ENCODE measurements at places on chromosomes 3 and 15. TPM values are rescaled to one million over a fixed set of nuclear protein-coding genes. Genes with fewer than 3 reads are reported as not detected.

Gene BCHE
- total RNA-seq, result 2.5 TPM

Gene ISL2
- total RNA-seq, result 0.95 TPM

DNA sequence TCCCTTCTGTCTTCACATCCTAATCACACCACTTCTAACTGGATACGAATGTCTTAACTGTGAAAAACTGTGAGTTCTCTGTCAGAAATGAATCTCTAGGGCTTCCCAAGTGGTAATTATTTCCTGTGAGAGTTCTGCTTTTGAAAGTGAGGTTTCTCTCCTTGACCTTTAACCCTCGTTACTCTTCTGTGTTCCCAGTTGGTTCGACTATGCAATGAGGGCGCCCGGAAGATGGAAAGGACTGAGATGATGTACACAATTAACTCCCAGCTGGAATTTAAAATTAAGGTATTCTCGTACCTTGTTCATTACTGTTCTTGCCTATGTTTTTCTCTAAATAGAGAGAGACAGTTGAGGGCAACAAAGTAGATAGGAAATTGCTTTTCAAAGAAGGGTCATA lies 96.5 kb downstream of the ARHGEF26 start:
- H3K27me3 ChIP-seq, result no peaks in the 10 kb centered on the region
- no peak overlapping the region for H3K4me3 ChIP-seq
- no peaks in the 10 kb centered on the region for H3K36me3 ChIP-seq

DNA sequence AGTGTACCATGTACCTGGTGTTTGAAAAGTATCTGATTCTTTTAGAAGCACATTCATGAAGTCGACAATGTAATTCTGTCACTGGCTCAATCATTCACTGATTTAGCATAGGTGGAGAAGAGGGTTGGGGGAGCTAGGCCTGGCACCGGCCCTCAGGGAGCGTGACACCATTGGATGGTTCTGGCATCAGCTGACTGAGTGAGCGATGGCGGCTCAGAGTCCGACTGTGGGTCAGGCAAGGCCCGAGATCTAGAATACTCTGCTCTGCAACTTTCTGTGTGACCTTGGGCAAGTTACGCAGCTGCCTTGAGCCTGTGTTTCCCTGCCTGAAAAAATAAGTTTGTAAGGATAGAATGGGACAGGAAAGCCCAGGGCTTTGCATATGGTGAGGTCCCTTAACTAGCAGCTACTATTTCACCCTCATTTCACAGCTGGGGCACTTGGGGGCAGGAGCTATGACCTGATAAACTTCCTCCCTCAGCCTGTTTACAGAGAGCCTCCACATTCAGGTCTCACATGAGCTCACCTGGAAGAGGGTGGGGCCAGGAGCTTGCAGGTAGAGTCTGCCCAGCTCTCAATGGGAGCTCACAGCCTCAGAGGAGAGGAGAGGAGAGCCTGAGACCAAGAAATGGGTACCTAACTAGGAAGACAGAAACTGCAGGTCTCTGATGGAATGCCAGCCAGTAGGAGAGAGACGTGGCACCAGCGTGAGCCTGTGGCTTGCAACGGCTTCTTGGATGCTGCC lies 153.7 kb upstream of the TLE3 start:
- no peak overlapping the region for H3K27ac ChIP-seq
- H3K27me3 ChIP-seq, result peaks cover 6% of the 10 kb centered on the region
- peaks cover 29% of the 10 kb centered on the region for H3K4me1 ChIP-seq
- DNase-seq, result no peak
- H3K36me3 ChIP-seq, result no peaks in the 10 kb centered on the region
- no peak overlapping the region for H3K4me3 ChIP-seq

DNA sequence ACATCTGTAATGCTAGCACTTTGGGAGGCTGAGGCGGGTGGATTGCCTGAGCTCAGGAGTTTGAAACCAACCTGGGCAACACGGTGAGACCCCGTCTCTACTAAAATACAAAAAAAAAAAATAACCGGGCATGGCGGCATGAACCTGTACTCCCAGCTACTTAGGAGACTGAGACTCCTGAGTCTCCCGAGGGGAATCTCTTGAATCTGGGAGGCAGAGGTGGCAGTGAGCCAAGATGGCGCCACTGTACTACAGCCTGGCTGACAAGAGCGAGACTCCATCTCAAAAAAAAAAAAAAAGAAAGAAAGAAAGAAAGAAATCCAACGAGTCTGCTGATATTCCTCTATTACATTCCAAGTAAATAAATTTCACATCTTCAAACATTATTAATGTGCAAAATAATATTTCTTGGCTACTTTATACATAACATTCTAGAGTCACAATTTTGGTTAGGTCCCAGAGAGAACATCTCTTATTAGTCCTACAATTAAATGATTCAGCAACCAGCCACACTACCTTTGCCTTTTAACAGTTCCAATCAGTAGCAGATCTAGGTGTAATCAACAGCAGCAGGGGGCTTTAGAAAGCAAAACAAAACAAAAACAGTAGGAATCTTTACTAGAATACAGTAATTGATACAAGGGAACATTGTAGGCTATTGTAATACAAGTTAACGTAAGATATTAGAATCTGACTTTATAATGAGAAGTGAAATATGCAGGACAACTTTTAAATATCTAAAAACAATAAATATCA lies 195.8 kb downstream of the TBC1D5 start:
- H3K4me1 ChIP-seq, result no peaks in the 10 kb centered on the region
- H3K4me3 ChIP-seq, result no peak overlapping the region
- DNase-seq, result no peak
- no peak overlapping the region for H3K27ac ChIP-seq
- H3K27me3 ChIP-seq, result no peaks in the 10 kb centered on the region
- peaks cover 11% of the 10 kb centered on the region for H3K36me3 ChIP-seq

DNA sequence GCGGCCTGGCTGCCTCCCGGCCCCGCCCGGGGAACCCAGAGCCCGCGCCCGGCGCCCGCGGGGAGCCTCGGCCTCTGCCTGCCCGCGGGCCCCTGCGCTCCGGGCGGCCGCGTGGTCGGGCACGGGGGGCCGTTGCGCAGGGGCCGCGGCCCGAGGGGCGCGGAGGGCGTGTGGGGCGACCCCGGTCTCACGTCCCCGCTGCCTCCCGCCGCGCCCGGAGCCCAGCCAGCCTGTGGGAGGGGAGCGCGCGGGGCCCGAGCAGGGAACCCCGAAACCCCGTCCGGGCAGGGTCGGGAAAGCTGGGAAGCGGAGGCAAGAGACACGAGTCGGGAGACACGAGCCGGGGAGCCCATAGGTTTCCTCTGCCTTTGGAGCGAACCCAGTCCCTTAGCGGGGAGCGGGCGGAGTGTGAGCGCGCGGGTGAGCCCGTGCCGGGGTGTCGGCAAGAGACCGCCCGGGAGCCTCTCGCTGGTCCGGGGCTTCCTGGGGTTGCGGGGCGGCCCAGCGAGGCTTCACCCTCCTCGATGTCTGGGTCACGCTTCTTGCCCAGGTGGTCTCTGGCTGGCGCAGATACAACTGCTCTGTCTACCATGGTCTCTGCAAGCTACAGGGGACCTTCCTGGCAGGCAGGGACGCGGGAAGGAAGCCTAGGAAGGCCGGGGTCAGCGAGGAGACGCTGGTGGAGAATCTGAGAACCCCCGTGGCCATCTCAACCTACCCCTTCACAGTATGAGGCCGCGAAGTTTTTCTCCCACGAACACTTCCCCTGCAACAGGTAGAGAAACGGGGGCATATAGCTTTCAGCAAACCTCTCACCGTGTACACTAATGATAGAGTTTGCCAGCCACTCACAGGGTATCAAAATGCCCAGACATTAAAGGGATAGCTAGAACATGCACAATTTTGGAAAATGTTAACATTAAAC lies 586 bp downstream of the LRRK1 start:
- H3K36me3 ChIP-seq, result no peaks in the 10 kb centered on the region

All from esophagus squamous epithelium (tissue), 5 donors.